ENCODE measurements at places on chromosomes 2 and 18.

DNA sequence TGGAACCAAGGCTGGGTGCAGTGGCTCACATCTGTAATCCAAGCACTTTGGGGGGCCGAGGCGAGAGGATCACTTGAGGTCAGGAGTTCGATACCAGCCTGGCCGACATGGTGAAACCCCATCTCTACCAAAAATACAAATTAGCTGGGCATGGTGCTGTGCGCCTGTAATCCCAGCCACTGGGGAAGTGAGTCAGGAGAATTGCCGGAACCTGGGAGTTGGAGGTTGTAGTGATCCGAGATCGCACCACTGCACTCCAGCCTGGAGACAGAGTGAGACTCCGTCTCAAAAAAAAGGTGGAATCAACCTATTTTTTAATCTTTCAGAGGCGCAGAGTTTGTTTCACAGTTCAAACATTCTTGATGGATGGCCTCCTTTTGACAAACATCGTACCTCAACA lies 24.5 kb upstream of the ATP8B1 start:
- DNase-seq, result no peak

GRCh38 chr2:108320326-108320922 lies 31.7 kb downstream of the SULT1C2 start:
- DNase-seq, result no peak

- DNase-seq, result no peak
Measured at GRCh38 chr2:96396095-96396494, 60.5 kb downstream of the NCAPH start.

DNA sequence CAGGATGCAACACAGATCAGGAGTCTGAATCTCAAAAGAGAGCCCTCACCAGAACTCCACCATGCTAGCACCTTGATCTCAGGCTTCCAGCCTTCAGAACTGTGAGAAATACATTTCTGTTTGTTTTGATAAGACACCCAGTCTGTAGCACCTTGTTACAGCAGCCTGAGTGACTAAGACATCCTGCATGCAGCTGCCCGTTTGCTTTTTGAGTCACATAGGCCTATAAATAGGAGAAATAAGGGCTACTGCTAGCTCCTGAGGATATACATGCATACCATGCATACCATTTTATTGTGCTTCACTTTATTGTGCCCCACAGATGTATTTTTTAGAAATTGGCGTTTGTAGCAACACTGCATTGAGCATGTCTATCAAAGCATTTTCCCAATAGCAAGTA lies 337.8 kb downstream of the CDH2 start:
- DNase-seq, result no peak

GRCh38 chr2:171956135-171956825 lies 34.0 kb downstream of the HAT1 start:
- no peak for DNase-seq

- no peak for DNase-seq
Measured at GRCh38 chr18:9506046-9506792, 30.9 kb downstream of the RALBP1 start.

DNA sequence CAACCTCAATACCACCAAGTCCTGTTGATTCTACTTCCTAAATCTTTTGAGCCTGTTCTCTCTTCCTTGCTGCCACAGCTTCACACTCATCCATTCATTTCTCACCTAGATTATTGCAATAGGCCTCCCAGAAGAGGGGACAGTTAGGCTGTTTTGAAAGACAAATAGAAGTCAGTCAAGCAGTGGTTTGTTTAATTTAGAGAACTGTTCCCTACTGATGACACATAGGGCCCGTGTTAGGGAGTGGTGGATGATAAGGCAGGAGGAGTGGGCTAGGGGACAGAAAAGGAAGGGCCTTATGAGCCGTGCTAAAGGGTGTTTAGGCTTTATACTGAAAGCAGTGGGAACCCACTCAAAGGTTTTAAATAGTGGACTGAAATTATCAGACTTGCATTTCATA lies 59.6 kb upstream of the ZFP36L2 start:
- DNase-seq, result no peak

DNA sequence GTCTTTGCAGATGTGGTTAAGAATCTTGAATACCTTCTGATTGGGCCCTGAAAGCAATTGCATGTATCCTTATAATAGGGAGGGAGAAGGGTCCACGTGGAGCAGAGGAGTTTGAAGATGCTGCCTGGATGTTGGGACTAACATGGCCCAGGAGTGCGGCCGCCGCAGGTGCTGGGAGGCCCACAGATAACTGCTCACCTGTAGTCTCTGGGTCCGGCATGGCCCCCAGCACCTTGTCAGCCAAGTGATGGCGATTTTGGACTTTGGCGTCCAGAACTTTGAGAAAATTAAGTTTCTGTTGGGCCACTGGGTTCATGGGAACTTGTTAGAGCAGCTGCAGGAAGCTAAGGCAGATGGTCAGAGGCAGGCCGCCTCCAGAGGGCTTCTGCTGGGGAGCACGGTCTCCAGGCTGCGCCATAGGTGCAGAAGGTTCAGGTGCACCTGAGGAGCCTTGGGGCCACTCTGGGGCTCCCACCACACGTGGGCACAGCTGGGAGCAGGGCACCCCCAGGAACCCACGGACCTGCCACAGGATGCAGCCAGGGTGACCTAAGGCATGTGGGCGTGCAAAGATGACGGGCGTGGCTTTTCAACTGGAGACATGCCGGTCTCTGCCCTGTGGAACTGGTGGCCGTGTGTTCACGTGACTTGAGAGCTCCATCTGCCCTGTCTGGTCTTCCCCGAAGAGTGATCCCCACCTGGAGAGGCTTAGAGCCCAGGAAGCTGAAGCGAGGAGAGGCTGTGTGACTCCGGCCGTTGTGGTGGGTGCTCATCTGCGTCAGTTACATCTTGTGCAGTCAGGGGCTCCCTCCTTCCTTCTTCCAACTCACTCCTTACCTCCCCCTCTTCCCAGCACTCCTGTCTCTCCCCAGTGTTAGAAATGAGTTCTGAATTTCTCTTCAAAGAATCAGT lies 277.3 kb downstream of the AGAP1 start:
- no peak for DNase-seq

GRCh38 chr18:49851624-49852023 lies 38.3 kb upstream of the ACAA2 start:
- no peak for DNase-seq

DNA sequence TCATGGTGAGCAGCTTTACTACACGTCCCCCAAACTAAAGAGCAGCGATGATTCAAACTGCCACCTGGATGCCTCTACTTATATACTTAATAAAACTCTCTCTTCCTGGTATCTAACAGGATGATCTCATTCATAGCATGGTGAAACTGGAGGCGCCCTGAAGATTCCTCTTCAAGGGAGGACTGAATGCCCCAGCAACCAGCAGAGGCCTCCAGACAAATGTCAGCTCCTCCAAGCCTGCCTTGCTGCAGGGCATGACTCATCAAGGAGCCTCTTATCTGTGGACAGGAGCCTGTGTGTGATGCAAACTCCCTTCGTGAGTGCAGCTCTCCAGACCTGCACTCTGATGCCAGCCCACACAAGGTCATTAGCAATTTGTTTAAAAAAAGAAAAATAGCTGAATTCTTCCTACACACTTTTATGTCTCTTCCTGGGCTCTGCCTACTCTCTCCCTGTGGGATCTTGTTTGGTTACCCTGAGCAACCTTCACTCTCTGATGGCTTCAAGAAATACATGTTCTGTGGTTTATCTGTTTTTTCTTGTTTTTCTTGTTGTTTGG lies 30.2 kb downstream of the LONRF2 start:
- peak; percentile 66 for DNase-seq

GRCh38 chr2:17912266-17912691 lies 33.8 kb downstream of the KCNS3 start:
- DNase-seq, result no peak

DNA sequence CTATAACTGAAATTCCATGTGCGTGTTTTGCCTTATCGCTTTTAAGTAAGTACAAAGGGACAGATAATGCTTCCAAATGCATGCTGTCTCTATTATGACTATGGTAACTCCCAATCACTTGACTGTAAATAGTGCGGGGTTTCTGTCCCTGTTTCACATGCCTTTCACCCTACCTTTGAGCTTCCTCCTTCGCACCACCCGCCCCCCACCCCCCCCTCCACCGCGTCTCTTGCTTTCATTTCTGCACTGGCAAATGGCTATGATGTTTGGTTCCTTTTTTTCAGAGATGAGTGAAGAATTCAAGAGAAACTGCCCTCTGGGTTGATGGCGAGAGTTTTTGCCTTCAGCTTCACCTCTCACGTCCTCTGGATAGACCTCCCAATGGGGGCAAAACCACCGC lies 25.0 kb upstream of the SPP2 start:
- no peak for DNase-seq

DNA sequence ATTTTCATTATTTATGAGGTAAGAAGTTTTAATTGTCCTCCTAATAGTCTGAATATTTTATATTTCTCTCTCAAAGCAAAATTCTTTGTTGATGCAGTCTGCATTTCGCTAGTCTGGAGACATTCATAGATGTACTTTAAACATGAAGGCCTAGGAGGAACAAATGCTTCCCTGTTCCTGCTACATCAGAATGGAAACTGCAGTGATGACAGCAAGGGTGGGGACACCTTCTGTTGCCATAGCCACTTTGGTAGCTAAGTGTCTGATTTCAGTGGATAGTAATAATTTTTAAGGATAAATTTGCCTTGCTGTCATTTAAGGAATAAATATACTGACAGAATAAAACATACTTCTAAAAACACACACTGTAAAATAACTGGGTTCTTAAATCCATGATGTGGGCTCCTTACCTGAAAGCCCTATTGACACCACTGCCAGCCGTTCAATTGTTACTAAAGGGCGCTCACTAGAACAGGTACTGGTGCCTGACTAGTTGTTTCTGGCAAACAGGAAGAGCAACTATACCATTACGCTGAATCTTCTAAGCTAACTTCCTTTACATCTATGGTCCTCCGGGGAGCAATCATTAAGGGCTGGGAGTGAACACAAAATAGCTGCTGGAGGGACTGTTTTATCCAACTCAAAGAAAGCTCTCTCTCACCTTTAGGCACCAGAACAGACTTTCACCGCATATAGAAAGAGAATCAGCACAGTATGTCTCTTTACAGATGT lies 88.2 kb downstream of the TMEM131 start:
- no peak for DNase-seq

GRCh38 chr18:58438161-58438957 lies 190.5 kb downstream of the ALPK2 start:
- no peak for DNase-seq

GRCh38 chr18:41745166-41746049 lies 209.6 kb upstream of the PIK3C3 start:
- DNase-seq, result no peak

- no peak for DNase-seq
Measured at GRCh38 chr2:13227578-13227977, 510.8 kb downstream of the TRIB2 start.

DNA sequence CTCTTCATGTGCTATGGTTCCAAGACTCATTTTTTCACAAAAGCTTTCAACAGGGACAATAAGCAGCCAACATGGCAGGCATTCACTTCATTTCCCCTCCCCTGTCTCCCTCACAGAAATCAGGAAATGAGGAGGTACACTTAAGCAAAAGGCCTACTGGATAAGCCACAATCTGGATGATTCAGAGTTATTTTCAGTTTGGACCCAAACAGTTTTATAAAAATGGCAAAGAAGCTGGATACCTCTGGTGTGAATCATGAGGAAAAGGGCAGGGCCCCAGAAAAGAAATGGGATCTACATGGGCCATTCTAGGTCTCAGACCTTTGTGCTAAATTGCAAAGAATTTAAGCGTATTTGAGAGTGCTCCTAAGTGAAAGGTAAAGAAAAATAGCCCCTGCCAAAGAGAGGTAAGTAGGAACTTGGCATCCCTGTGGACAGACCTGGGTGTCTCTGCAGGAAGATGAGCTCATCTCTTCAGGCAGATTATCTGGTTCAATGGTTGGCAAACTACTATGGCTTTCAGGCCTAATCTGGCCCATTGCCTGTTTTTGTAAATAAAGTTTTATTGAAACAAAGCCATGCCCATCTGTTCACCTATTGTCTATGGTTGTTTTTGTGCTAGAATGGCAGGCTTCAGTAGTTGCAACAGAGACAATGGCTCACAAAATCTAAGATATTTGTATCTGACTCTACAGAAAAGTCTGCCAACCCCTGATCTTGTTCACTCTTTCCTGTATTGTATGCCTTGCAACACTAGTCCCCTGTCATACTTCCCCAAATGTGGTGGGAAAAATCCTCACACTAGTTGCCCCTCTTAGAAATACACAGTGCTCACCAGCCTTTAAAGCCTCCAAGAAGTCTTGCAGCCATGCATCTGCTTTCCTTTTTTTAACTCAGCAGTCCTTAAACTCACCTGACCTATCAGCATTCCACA lies 315.0 kb downstream of the ALK start:
- no peak for DNase-seq

GRCh38 chr2:164530464-164530863 lies 90.8 kb downstream of the GRB14 start:
- DNase-seq, result no peak

DNA sequence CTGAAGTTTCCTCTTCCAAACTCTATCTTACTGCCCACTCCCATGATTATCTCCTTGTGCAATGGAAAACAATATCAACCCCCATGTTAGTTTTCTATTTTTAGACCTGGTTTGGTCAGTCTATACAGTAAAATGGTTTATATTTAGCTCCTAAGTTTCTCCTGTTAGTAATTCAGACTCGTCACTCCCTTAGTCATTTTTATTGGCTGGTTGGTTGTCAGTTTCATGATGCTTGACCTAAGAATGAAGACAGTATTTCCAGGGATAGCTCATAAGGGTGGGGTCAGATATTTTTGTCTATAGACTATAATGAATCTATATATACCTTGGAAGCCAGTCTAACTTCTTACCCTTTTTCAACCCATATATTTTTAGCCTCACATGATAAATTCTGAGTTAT lies 61.4 kb upstream of the NEUROD1 start:
- DNase-seq, result no peak

GRCh38 chr2:37851428-37851827 lies 73.7 kb upstream of the RMDN2 start:
- DNase-seq, result no peak

DNA sequence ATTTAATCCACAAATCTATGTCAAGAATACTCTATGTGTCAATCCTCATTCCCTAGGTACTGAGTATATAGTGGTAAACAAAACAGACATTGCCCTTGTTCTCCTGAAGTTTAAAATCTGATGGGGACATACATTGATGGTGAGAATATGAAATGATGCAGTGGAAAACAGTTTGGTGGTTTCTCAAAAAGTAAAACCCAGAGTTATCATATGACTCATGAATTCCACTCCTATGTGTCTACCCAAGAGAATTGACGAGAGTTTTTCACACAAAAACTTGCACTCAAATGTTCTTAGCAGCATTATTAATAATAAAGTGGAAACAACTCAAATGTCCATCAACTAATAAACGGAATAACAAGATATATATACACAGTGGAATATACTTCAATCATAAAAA lies 586.7 kb downstream of the CCDC85A start:
- no peak for DNase-seq

DNA sequence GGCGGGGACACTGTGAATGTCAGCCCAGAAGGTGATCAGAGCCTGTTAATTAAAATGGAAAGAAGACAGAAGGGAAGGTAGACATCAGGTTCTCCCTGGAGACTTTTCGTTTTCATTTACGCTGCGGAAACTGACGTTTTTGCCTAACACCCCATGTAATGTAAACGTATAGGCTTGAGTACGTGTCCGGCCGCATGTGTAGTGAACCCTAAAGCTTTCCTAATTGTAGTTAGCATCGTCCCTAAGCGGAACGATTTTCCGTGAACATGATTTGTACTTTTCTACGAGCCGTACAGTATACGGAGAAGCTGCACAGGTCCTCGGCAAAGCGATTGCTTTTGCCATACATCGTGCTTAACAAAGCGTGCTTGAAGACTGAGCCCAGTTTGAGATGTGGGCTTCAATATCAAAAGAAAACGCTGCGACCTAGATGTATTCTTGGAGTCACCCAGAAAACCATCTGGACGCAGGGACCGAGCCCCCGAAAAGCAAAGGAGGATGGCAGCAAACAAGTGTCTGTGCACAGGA lies 284 bp downstream of the TIMM21 start:
- no peak for DNase-seq

- no peak for DNase-seq
Measured at GRCh38 chr2:620471-621302, 56.5 kb downstream of the TMEM18 start.
